ENCODE measurements at places on chromosomes 5 and 9.

GRCh38 chr9:109801484-109801883 lies 21.5 kb downstream of the PALM2AKAP2 start:
- ATAC-seq = no peak

DNA sequence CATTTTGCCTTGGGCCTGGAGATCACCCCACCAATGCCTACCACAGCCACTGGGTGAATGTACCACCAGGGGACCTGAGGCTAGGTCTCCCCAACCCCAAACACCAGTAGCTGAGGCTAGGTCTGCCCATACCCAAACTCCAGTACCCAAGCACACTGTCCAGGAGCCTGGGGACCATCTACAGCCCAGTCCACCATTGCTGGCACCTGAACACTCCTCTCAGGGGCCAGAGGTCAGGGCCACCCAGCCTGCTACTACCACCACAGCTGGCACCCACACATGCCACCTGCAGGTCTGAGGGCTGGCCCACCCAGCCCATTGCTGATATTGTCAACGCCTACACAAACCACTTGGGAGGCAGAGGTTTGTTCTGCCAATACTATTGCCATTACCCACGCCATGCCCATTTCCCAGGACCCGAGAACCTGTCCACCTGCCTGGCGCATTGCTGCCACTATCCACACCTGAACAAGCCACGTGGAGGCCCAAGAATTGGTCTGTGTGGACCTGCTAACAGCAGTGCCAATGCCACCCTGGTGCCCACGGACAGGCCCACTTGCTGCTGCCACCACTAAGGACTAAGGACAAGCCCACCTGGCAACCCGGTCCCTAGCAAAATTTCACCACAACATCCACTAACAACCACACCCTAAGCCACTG lies 59.2 kb downstream of the ZDHHC21 start:
- no peak for ATAC-seq

- ATAC-seq = no peak
These were observed 19.4 kb downstream of the LAMC3 start for GRCh38 chr9:131028221-131028884.

DNA sequence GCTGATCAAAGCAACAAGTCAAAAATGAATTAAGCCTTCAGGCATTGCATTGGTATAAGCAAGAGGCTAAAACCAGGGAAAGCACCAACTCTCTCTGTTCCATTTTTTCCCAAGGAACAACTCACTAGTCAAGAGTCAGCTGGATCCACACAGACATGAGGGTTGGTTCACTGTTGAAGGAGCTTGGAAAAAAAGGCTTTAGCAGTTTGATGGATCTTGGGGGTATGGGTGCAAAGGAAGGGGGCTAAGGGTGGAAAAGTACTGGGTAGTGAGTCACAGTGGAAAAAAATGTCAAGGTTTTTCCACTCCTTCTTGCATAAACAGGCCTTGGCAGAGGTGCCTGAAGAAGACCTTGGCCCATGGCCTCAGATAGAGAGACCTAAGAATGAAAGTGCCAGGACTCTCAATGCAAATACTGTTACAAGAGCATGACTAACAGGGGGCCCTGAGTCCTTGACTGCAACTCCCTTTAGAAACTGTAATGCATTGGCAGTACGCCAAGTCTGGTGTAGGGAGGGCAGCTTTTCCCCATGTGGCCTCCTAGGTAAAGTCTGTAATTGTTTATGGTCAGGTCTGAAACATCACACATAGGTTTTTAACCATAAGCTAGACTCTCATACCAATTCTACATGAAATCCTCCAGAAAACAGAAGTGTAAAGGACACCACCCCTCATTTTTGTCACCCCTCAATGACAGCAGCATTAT lies 23.7 kb downstream of the ACTL7A start:
- peak; percentile 90 for ATAC-seq

DNA sequence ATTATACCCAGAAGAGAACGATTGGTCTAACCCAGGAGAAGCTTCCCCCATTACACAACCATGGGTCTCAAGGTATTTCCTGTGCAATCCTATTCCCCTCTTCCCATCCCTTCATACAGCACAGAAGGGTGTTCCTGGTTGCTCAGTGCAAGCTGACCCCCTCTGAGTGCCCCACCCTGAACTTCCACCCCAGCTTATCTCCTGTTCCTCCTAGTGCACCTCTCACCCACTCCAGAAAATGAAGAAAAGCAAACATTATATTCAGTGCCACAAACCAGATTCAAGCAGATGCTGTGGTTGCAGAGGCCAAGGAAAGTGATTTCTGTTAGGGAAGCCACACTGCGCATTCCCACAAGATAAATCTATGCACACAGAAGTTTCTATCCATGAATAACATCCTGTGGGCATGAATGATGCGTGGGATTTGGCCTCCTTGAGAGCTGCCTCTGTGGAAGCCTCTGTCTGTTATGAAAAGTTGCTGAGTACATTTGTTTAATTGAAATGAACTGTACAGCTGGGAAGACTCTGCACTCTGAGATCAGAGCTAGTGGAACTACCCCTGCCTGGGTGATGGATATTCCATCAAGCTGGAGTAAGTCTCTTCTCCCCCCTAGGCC lies 2.2 kb upstream of the OR2S2 start:
- no peak for ATAC-seq

DNA sequence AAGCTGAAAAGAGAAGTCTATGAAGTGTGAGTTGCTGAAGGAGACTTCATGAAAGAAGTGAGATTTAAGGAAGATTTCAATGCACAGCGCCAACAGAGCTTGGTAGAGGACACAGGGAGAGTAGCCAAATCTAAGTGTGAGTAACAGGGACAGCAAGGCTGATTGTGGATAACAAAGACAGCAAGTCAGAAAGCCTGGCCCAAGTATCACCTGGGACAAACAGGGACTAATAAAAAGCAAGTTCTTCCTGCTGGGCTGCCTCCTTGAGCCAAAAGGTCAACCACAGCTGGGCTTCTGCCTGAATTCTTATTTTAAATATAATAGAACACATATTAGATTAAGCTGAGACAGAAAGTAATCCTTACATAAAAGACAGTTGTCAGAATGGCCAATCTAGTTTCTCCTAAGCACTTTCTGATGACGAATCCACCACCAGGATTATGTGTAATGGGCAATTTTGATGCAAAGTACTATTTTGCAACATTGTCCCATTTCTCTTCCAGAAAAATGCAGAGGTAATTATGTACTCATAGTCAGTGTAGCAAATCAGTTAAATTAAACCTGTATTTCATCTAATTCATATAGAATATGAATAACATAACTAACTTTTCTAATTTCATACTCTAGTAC lies 73.8 kb downstream of the MAPKAP1 start:
- ATAC-seq = no peak

GRCh38 chr5:36253575-36253974 lies 11.8 kb upstream of the NADK2 start:
- no peak for ATAC-seq

- peak; percentile 80 for ATAC-seq
These were observed 195.3 kb downstream of the FBXL7 start for GRCh38 chr5:15695215-15695731.

- ATAC-seq = no peak
These were observed 52.1 kb downstream of the ABCA1 start for GRCh38 chr9:104875897-104876296.

DNA sequence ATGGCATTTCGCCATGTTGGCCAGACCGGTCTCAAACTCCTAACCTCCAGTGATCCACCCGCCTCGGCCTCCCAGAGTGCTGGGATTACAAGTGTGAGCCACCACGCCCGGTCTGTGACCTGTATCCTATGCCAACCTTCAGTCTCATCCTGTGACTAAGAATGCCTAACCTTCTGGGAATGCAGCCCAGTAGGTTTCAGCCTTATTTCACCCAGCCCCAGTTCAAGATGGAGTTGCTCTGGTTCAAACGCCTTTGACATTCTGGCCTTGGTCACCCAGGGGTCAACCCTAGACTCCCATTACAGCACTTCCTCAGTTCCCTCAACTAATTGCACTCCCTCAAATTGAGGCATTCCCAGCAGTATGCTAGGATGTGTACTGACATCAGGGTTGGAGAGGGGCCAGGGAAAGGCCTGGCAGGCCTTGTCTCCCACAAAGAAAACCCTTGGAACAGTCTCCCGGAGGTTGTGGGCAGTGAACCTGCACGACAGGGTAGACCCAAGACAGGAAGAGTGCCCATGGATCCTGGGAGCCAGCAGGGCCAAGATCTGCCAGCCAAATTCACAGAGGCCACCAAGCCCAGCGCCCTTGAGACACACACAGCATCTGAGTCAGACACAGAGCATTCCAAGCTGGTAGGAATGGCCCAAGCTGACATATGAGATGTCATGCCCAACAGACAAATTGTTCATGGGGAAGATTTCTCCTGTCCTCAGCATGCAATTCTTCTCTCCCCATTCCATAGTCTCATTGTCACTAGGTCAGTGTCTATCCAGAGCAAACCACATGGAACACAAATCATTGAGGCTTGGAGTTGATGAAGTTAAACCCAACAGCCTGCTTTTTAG lies 24.9 kb upstream of the SMU1 start:
- ATAC-seq = no peak

GRCh38 chr5:74282490-74282889 lies 358.0 kb downstream of the ENC1 start:
- no peak for ATAC-seq

- no peak for ATAC-seq
These were observed 83.2 kb upstream of the FST start for GRCh38 chr5:53397141-53397757.

- ATAC-seq = no peak
These were observed 1186.6 kb upstream of the SEMA6A start for GRCh38 chr5:117761186-117761585.

DNA sequence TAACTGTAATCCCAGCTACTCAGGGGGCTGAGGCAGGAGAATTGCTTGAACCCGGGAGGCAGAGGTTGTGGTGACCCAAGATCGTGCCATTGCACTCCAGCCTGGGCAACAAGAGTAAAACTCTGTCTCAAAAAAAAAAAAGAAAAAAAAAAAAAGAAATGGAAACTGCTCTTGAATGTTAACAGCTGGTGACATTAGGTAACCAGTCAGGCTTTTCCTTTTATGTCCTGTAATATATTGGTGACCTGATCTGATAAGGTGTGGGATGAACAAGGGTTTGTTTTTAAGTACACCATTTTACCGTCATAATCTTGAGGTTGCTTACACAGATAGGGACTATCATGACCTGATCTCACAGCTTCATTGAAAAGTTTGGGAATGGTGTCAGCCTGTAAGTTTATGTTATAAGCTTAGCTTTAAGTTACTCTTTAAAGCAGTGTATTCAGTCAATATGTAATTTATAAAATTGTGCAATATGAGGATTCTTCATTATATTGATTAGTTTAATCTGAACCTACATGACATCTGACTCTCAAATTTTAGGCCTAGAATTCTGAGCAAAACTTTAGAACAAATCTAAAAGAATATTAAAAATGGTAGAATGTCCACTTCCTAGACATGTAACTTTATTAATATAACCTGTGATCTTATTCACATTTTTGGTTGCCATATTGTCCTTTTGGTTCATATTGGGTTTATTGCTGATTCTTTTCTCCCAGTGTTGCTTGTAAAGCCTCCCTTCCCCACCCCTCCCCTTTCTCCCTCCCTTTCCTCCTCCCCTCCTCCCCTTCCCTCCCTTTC lies 41.4 kb downstream of the RAI14 start:
- ATAC-seq = no peak

DNA sequence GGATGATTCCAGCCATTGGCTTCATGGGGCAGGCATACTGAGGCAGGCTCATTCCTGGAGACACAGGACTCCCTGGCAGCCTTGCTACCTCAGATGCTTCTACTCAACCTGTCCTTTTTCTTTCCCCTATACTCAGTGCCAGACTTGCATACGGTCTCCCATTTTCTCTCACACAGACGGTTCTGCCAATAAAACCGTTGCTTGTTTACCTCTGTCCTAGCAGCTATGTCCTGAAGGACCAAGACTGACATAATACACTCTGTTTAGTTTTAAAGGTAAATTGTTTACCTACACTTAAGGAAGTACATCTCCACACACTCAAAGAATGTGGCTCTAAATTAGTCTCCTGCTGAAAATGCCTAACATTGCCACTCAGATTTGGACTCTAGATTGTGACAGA lies 151.0 kb upstream of the RFX3 start:
- no peak for ATAC-seq

- ATAC-seq = peak; percentile 76
These were observed 124.3 kb upstream of the SLC25A48 start for GRCh38 chr5:135710045-135710675.

DNA sequence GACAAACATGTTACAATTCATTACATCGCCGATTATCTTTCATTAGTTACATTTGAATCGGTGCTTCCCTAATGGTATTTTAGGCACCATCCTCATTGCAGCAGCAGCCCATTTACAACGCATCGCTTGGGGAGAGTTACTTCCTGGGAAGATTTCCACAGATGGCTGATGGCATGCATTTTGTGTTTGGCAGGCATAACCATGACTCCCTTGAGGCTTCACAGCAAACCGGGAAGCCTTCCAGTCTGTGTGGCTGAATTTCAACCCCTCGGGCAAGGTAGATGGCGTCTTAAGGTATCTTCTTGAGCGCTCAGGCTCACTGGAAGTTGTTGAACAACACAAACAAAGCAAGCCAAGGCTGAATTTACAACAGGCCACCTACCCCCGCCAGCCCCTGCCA lies 1.6 kb upstream of the DNAH5 start:
- ATAC-seq = no peak

DNA sequence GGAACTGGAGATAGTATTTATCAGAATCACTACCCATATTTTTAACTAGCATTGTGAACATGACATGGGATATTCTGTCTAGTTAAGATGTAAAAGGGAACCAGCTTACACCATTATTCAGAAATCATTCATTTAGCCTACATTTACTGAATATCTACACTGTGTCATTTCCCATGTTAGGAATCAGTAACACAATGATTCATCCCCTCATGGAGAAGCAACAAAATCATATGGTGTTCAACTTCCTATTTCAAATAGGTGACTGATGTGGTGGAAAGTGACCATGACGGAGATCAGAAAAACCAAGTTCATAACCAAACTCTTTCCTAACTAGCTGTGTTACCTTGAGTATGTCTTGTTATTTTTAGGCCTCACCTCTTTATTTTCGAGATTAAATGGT lies 550.0 kb upstream of the TUSC1 start:
- ATAC-seq = no peak

GRCh38 chr5:122499585-122499984 lies 187.5 kb downstream of the SNCAIP start:
- no peak for ATAC-seq

DNA sequence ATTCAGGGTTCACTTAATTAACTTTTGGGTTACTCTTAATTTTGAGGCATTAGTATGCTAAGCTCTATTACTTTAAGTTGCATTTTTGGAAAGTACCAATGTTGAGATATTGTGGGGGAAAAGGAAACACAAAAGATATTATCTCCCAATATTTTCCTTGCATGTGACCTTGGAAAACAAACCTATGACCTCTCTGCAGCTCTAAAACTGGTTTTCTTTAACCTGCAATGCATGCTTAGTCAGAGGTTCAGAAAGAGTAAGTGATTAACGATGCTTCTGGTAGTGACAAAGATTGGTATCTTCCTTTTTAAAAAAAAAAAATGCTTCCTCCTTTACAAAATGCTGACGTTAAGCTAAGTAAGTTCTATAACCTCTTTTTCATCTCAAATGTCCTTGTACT lies 44.9 kb upstream of the CDH18 start:
- no peak for ATAC-seq

DNA sequence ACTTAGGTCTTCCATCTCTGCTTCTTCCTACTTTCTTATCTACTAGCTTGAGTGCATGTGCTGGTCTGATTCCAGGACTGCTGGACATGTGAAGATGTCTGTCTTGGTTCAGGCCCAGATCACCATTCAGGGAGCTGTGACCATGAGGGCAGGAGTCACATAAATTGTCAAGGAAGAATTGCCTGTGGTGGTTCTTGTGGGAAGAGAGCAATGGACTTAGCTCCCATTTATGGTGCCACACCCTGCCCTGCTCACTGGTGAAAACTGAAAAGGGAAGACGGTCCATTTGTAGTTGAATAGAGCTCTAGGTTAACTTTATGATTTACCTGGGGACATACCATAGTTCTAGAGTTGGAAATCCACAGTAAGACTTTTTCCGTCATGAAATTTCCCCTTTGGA lies 244.3 kb upstream of the ZNF608 start:
- ATAC-seq = no peak
